ENCODE measurements at places on chromosomes 13 and 19.
A peak's percentile ranks its signal among the peaks of the same experiment; 100 is the strongest.

DNA sequence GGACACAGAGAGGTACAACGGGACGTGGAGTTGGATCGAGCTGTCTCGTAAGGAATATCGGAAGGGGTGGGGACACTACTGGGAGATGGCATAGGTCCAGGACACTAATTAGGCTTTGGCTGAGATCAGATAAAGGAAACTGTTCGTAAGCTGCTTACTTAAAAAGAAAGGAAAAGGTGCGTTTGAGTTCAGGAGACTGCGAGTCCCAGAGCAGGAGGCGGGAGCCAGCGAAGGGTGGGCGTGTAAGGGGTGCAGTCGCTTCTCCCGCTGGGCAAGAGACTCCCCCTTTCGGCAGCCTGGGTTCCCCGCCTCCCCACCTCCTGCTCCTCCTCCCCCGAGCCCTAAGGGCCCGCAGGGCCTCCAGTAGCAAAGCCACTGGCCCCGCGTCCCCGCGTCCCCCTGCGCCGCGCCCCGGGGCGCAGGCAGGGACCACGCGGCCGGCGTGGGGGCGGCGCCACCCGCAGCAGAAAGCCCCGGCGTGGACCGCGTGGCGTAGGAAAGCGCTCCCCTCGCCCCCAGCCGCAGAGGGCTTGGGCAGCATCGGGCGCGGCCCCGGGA, 547 bp downstream of the ABCC4 start:
- DNase-seq, result peak; percentile 62

- DNase-seq, result peak; percentile 91
Observed at GRCh38 chr19:17405250-17406045, at the start of gene BST2. TSS of gene BST2 (minus strand) at chr19:17405630. CDS start at chr19:17405575, 55 bp downstream.

DNA sequence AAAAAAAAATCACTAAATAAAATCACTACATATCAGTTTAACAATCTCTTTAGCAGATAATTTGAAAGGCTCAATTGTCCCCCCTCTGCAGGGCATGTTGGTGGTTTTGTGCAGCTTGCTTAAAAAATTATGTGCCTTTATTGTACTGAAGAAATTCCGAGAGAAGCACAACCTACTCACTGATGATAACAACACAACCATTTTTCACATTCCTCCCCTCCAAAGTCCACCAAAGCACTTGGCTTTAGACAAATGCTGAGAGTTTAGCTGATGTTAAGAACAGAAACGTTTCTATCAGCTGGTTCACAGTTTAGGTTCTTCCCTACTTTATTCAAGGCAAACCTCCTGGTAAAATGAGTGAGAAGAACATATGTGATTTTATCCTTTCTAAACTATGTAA, 923 bp downstream of the DOCK9 start:
- no peak for DNase-seq

DNA sequence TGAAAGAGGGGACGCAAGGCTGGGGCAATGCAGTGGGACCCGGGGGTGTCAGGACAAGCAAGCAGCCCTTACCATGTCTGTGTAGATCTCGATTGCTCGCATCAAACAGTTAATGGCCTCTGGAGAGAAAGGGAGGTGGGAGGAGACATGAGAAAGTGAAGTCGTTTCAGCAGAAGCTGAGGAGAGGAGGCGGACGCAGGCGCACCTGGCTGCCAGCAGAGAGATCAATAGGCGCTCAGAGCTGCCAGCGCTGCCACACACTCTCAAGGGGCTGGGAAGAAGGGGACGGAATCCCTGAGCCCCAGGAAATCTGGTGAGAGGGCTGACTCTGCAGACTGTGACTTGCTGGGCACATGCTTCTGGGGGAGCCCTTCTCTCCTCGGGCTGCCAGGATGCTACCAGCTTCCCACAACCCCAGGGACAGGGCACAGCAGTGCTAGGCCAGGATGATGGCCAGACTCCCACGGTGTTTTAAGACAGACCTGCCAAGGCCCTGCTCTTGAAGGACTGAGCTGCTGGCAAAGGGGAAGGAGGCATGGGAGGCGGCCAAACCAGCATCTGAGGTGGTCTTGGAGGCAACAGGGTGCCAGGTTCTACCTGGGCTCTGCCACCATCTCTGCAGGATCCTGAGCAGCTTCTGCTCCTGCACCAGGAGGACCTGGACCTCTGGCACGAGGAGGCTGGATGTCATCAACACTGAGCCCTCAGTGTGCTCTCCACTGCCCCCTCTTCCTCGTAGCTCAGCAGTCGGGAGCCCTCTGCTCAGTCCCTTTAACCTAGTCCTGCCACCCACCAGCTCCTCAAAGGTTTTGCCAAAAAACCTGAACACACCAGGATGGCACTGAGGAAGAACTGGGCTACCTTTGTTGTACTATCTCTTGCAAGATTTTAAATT, 11.7 kb upstream of the KPTN start:
- no peak for DNase-seq

GRCh38 chr13:67238277-67238859, 8.2 kb upstream of the PCDH9 start:
- peak; percentile 77 for DNase-seq

GRCh38 chr13:22176968-22177520, 506.2 kb downstream of the FGF9 start:
- no peak for DNase-seq

- DNase-seq, result peak; percentile 32
Observed at GRCh38 chr13:98345107-98345935, 168.3 kb upstream of the RNF113B start.

DNA sequence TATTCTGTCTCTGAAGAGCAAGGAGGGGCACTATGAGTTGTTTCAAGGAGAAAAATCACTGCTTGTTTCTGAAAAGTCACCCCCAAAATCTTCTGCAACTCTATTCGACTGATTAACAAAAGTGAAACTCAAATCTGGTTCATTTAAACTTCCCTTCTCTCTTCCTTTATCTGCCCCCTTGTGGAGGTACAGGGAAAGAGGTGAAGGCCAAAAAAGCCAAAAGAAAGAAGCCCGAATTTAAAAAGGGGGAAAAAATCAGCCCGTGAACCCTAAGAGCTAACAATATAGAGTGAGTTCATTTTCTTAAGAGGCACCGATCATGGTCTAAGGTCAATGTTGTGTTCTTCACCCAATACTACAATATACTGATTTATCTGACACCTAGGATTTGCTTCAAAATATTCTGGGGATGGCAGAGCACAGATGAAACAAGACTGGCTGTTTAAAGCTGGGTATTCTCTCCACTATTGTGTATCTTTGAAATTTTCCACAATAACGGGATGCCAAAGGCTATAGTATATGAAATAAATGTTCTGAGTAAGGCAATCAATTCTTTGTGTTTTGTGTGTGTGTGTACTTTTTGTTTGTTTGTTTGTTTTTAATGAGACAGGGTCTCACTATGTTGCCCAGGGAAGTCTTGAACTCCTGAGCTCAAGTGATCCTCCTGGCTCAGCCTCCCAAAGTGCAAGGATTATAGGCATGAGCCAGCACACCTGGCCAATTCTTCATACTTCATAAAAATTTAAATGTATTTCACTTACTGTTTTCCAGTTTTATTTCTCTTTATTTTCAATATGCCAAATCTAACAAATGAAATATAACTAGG, 55.0 kb upstream of the EEF1AKMT1 start:
- peak; percentile 81 for DNase-seq

DNA sequence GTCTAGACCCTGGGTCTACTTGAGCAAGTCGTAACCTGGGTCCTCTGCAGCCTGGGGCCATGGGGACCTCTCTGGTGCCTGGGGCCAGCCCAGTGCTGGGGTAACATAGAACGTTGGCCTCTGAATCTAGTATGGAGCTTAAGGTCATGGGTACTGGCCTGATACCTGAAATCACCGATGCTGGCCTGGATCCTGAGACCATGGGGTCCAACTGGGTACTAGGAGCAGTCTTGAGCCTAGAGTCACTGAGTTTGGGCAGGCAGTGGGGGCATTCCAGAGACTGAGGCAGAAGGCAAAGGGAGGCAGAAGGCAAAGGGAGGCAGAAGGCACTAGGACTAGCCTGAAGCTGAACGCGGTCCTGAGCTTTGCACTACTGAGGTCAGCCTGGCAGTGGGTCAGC, 1121.1 kb upstream of the PRR20A start:
- DNase-seq, result no peak

DNA sequence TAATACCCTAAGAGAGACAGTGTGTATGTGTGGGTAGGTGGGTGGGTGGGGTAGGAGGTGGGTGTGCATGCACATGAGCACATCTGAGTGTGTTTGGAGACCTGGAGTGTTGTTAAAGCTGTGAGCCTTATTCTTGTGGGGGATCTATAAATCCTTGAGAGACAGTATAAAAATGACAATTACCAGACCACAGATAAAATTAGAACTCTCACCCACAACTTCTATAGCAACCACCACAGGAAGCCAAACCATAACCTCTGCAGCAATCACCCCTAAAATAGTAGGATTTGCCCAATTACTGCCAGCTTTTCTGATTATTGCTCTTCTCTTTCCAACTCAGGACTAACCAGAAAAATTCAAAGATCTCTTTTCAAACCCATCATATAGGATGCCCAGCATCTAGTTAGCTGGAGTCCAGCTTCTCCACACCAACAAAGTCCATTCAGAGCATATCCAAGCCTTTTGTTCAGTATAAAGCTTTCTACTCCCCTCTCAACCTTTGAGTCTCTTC, 93.4 kb upstream of the SLITRK1 start:
- DNase-seq, result peak; percentile 53

DNA sequence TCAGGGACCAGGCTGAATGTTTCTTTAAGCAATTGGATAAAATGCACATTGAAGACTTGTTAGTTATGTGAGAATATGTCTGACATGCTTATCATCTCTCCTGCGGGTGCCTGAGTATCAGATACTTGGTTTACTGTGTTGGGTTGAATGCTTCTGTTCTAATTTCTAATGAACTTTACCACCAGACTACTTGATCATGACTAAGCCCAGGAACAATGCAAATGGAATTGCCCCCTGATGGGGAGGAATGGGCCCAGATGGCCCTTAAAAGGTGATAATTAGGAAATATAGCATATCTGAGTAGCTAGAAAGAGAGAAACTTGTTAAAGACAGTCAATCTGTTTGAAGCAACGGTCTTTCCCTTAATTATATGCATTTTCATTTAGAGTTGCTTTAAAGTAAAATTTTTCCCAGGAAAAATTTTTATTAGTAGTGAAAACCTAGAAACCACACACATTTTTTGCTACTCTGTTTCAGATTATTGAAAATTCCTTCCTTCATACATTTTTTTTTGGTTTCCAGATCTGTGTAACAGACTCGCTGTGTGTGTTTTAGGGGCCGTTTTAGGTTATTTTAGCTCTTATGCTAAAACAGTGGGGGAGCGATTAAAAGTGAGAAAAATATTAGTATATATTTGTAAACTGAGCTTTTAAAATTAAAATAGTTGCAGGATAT, 186.6 kb downstream of the TM9SF2 start:
- no peak for DNase-seq

- no peak for DNase-seq
Observed at GRCh38 chr13:109785892-109786450, 412 bp downstream of the IRS2 start.

DNA sequence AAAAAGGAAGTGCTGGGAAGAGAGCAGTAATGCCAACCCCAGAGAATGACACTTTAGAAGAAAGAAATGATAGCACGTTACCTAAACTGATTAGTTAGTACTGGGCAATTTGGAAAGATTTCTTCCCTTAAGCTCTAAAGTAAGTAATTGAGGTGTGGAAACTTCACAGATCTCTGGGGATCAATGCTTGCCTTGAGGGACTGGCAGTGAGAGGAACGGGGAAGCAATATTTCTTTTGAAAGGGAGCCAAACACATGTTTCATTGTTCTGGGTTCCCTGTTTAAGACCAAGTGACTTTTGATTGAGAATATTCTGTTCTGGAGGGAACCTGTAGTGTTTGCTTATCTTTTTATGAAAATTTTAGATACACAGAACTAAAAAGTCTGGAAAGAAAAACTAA, 190.5 kb downstream of the NDFIP2 start:
- no peak for DNase-seq

DNA sequence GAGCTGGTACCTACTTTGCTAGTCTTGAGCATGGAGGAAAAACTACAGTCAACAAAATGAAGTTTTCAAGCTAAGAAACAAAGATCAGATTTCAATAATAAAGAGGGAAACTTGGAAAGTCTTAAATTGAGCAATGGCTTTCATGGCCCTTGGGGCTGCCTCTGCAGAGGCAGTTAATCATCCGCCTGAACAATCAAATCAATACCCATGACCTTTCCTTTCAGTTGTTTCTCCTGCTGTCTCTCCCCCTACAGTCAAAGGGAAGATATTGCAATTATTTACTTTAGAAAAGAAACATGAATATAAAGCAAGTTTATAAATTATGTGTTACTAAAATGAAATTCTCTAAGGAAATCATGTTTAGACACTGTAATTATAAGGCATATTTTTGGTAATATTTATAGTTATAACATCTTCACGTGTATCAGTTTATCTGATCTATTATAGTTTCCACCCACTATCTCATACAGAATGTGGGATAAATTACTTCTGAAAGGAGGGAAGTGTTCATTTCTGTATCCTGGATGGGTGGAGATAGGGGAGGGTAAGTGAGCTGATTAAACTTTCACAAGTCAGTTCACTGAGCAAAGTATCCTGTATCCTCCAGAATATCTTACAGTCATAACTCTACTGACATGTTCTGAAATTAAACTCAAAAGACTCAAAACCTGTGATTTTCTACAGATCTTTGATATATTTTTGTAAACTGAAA, 72.4 kb upstream of the TSC22D1 start:
- DNase-seq, result peak; percentile 10

DNA sequence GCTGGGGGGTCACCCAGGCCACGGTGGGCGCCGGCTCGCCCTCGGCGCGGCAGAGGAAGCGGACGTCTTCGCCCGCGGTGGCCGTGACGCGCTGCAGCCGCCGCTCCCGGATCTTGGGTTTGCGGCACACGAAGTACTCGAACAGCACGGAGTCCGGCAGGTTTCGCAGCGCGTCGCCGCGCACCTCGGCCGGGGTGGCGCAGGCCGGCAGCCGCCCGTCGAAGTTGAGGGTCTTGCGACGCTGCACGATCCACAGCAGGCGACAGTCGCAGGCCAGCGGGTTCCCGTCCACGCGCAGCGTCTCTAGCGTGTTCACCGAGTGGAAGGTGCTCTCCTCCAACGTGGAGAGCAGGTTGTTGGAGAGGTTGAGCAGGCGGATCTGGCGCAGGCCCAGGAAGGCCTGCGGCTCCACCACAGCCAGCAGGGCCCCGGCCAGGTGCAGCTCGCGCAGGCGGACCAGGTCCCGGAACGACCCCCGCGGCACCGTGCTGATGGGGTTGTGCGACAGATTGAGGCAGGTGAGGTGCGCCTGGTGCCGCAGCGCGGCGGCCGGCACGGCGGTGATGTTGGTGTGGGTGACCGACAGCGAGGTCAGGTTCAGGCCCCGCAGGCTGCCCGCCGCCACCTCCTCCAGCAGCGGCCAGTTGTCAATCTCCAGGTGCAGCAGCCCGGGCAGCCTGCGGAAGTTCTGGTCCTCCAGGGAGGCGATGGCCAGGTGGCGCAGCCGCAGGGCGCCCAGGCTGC, 8.6 kb upstream of the PEAK3 start:
- peak; percentile 72 for DNase-seq

DNA sequence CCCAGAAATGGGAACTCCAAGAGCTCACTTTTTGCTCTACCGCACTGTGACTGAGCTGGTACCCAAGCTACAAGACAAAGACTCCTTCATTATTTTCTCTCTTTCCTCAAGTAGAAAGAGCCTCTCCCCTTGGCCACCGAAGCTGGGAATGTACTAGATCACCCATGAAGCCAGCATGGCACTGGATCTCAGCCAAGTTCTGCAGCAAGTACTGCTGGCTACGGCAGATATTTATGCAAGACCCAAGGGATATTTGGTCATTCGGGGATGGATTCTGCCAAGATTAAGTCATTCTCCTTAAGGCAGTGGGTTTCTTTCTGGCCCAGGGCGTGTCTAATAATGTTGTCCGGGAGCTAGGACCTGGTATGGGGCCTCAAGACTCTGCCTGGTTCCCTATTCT, 633.5 kb downstream of the SLITRK1 start:
- DNase-seq, result no peak

- DNase-seq, result no peak
Observed at GRCh38 chr13:110942248-110942981, 27.5 kb upstream of the ANKRD10 start.

- DNase-seq, result no peak
Observed at GRCh38 chr19:45924891-45925447, 10.4 kb upstream of the NANOS2 start.

Data from common myeloid progenitor, CD34-positive (primary cell).